T-helper 17 cell (primary cell): ENCODE measurements at places on chromosomes 2 and 18. TPM values are rescaled to one million over a fixed set of nuclear protein-coding genes. Genes with fewer than 3 reads are reported as not detected.

The BZW1 gene
- total RNA-seq: 235 TPM

The ATOH8 gene
- not detected for total RNA-seq

The VWA3B gene
- not detected for total RNA-seq

The MARCHF4 gene
- not detected for total RNA-seq

The LHCGR gene
- total RNA-seq: not detected

The FEZ2 gene
- 15.5 TPM for total RNA-seq

The NYAP2 gene
- total RNA-seq: 0.12 TPM

The POTEI gene
- not detected for total RNA-seq

The ZNF385B gene
- not detected for total RNA-seq

The ALKAL2 gene
- 1.0 TPM for total RNA-seq

The TXNDC2 gene
- not detected for total RNA-seq

The SP140L gene
- total RNA-seq: 64.7 TPM

The C2orf74 gene
- total RNA-seq: 4.9 TPM

The GPR45 gene
- not detected for total RNA-seq

The SGPP2 gene
- 4.5 TPM for total RNA-seq

The PROKR1 gene
- total RNA-seq: not detected

The ECEL1 gene
- not detected for total RNA-seq

The EPB41L3 gene
- total RNA-seq: 1.9 TPM

The RIOK3 gene
- total RNA-seq: 142 TPM

The SP3 gene
- 123 TPM for total RNA-seq

The SPP2 gene
- total RNA-seq: not detected

The KLF7 gene
- total RNA-seq: 53.3 TPM

The PDCD1 gene
- 10.4 TPM for total RNA-seq

The PCARE gene
- not detected for total RNA-seq
